Adrenal gland (tissue), 19 donors: ENCODE measurements at places on chromosomes 6 and 20. TPM values are rescaled to one million over a fixed set of nuclear protein-coding genes. Genes with fewer than 3 reads are reported as not detected.
A peak's percentile ranks its signal among the peaks of the same experiment; 100 is the strongest.

TOX2 gene
- 3.3 TPM for polyA plus RNA-seq

FAM162B gene
- polyA plus RNA-seq = 10.5 TPM

STX11 gene
- polyA plus RNA-seq = 4.6 TPM

GSS gene
- 61.9 TPM for polyA plus RNA-seq

DNA sequence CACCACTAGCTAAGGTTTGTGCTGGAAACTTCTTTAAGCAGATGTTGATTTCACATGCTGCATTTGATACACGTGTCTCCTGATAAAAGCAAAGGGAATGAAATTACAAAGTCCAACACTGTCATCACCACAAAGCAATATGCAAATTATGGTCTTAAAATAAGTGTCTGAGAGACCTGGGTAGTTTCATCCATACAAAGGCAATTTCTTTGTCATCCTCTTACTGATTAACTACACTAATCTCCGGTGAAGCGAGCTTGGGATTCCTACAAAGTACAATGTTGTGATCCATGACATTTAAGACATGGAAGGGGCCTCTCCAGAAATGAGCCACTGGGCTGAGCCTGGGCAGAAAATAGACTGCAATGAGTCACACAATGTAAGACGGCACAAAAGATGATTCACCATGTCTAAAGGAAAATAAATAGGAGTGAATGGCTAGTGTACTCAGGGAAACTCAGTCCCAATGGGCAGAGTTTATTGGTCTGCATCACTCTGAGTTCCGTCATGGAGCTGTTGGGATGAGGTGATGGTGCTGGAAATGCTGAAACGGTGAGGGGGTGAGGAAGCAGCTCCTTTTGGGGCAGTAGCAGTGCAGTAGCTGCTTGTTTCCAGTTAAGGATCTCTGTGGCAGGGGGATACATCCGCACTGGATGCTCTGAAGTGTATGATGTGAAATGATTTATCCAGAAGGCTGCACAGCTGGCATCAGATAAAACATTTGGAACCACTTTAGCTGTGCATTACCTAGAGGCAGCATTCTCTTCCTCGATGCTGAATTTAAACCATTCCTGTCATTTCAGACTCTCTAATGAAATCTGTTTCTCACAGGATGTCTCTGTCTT, 103.3 kb downstream of the IBTK start:
- no peaks in the 10 kb centered on the region for H3K27me3 ChIP-seq
- H3K4me3 ChIP-seq = no peak overlapping the region
- H3K36me3 ChIP-seq = no peaks in the 10 kb centered on the region
- peak; percentile 62 for DNase-seq
- peaks cover 3% of the 10 kb centered on the region for H3K4me1 ChIP-seq

DNA sequence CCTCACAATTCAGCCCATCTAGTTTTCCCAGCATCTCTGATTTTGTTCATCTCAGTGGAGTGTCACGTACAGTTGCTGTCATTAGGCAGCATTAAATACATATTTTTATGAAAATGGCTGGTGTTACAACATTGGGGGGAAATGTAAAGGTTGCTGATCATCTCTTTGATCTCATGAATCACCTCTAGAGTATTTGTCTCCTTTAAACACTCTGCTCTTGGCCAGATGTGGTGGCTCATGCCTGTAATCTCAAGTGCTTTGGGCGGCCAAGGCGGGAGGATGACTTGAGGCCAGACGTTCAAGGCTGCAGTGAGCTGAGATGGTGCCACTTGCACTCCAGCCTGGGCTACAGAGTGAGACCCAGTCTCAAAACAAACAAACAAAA, 128.1 kb downstream of the IPCEF1 start:
- no peak overlapping the region for H3K27ac ChIP-seq
- no peak for DNase-seq
- no peaks in the 10 kb centered on the region for H3K36me3 ChIP-seq
- H3K4me1 ChIP-seq = no peaks in the 10 kb centered on the region

GRCh38 chr6:2209226-2209809, 36.1 kb downstream of the GMDS start:
- H3K27me3 ChIP-seq = no peaks in the 10 kb centered on the region
- H3K27ac ChIP-seq = no peak overlapping the region
- H3K4me1 ChIP-seq = no peaks in the 10 kb centered on the region
- no peak overlapping the region for H3K4me3 ChIP-seq
- no peak for DNase-seq

DNA sequence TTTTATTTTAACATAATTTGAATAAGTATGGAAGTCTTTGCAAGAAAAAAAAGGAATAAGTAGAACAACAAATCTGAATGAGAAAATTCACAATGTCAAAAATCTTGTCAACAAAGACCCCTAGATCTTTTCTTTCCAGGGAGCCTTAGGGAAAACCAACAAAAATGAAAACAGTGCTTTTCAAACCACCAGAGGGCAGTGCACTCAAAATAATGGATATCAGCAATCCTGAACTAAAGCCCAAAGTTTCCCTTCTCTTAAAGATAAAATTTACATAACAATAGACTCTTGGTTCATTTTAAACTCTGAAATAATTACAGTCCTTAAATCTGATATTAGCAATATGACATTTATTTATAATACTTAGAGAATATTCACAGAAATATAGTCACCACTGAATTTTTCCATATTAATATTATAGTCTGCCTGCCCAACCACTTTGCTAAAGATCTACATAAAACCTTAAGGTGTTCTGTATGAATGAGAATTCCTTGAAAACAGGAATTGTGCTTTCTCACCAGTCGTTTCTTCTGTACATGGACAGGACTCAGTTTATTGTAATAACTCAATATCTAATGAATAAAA, 105.3 kb upstream of the BMP5 start:
- no peaks in the 10 kb centered on the region for H3K27me3 ChIP-seq
- H3K4me3 ChIP-seq = no peak overlapping the region
- H3K4me1 ChIP-seq = no peaks in the 10 kb centered on the region
- H3K36me3 ChIP-seq = no peaks in the 10 kb centered on the region

- no peak overlapping the region for H3K27ac ChIP-seq
- H3K36me3 ChIP-seq = no peaks in the 10 kb centered on the region
- DNase-seq = no peak
- no peak overlapping the region for H3K4me3 ChIP-seq
- H3K27me3 ChIP-seq = no peaks in the 10 kb centered on the region
Measured at GRCh38 chr20:38987777-38988176, 25.6 kb downstream of the DHX35 start.

GRCh38 chr6:76451926-76452709, 379.7 kb upstream of the IMPG1 start:
- DNase-seq = no peak
- H3K4me3 ChIP-seq = no peak overlapping the region
- no peaks in the 10 kb centered on the region for H3K27me3 ChIP-seq
- H3K4me1 ChIP-seq = no peaks in the 10 kb centered on the region

DNA sequence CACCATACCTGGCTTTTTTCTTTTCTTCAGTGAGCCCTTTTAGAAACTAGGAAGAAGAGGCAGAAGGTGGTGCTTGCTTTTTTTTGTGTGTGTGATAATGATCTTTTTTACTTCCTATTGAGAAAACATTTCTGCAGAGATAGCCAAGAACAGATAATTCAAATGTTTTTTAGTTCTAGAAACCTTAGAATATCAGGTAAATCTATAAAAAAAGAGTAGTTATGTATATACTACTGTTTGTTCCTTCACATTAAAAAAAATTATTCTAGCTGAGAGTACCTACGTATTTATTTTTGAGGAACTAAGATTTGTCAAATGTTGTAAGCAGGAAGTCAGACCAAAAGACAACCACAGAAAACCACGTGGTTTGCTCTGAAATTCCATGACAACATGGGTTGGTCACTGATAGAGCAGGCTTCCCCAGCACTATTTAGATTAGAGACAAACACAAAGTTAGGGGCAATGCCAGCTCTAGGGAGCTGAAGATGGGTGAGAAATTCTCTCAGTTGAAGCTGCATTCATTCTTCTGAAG, 12.8 kb downstream of the STK4 start:
- peak overlapping the region; percentile 42 for H3K27ac ChIP-seq
- H3K4me1 ChIP-seq = no peaks in the 10 kb centered on the region
- H3K36me3 ChIP-seq = no peaks in the 10 kb centered on the region
- DNase-seq = no peak
- no peaks in the 10 kb centered on the region for H3K27me3 ChIP-seq

- H3K27me3 ChIP-seq = no peaks in the 10 kb centered on the region
- no peak overlapping the region for H3K4me3 ChIP-seq
- H3K4me1 ChIP-seq = no peaks in the 10 kb centered on the region
- DNase-seq = no peak
- no peak overlapping the region for H3K27ac ChIP-seq
- no peaks in the 10 kb centered on the region for H3K36me3 ChIP-seq
Measured at GRCh38 chr6:166697113-166697512, 70.1 kb upstream of the RPS6KA2 start.

- DNase-seq = no peak
- H3K4me3 ChIP-seq = no peak overlapping the region
- H3K27ac ChIP-seq = no peak overlapping the region
- H3K4me1 ChIP-seq = peaks cover 16% of the 10 kb centered on the region
- H3K27me3 ChIP-seq = no peaks in the 10 kb centered on the region
- H3K36me3 ChIP-seq = no peaks in the 10 kb centered on the region
Measured at GRCh38 chr6:29746846-29747687, 23.8 kb downstream of the HLA-F start.
